ENCODE measurements at places on chromosomes 16 and 17.

DNA sequence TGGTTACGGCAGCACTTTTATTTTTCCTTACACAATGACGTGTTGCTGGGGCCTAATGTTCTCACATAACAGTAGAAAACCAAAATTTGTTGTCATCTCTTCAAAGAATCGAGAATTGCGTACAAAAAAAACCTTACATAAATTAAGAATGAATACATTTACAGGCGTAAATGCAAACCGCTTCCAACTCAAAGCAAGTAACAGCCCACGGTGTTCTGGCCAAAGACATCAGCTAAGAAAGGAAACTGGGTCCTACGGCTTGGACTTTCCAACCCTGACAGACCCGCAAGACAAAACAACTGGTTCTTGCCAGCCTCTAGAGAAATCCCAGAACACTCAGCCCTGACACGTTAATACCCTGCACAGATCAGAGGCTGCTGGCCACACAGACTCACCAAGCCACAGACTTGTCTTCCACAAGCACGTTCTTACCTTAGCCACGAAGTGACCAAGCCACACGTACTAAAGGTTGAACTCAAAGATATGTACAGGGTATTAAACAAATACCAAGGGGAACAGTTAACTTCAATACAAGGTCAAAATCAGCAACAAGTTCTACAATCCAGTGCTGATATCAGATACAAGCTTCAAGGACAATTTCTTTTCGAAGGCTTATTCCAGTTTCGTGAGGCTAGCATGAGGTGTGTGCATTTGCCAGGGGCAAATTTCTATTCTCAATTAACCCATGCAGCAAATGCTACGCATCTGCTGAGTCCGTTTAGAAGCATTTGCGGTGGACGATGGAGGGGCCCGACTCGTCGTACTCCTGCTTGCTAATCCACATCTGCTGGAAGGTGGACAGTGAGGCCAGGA lies 2.4 kb downstream of the ACTG1 start:
- DNase-seq: no peak

GRCh38 chr16:57276596-57276995 lies 7.9 kb downstream of the PLLP start:
- no peak for DNase-seq

DNA sequence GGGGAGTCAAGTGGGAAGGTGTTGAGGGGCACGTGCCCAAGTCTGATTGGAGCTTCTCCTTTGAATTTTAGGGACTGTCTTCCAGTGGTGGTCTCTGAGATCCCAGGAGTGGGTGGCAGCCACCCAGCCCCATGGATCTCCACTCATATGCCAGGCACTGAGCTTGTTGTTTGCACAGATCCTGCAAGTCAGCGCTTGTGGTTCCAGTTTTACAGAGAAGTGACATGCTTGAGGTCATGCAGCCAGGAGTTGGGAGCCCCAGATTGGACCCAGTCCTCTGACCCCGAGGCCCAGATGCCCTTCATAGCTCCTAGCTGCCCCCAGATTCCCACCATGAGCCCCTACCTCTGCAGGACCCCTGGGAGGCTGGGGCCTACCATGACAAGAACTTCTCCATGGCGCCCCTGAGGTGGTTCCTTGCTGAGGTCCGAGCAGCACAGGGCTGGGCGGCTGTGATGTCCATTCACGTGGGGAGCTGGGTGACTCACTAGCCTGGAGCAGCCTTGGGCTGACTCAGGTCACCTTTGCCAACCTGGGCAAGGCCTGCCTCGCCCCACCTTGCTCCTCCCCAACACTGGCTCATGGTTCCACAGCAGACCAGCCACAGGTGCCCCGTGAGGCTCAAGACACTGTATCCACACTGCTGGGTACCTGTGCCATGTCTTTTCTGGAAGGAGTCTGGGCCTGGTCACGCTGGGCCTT lies 47.4 kb downstream of the RAI1 start:
- DNase-seq: no peak

DNA sequence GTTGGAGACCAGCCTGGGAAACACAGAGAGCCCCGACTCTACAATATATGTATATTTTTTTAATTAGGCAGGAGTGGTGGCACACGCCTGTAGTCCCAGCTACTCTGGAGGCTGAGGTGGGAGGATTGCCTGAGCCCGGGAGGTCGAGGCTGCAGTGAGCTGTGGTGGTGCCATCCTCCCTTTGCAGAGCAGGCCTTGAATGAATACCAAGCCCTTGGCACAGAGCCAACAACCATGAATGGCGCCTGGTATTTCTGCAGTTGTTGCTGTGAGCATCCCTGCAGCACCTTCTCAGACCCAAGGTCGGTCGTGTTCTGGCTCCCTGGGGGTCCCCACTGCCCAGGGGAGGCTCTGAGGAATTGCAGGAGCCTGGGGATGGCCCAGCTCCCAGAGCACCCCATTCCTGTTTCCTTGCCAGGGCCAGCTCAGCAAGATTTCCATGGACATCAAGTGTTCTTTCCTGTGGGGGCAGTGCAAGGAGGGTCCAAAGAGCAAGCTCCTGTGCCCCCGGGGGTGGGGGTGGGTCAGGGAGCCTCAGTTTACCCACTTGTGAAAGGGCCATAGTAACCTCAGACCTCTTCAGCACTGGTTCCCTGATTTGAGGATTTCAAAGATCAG lies 25.6 kb upstream of the RMI2 start:
- DNase-seq: no peak

GRCh38 chr16:21610766-21611165 lies 11.4 kb downstream of the METTL9 start:
- no peak for DNase-seq

DNA sequence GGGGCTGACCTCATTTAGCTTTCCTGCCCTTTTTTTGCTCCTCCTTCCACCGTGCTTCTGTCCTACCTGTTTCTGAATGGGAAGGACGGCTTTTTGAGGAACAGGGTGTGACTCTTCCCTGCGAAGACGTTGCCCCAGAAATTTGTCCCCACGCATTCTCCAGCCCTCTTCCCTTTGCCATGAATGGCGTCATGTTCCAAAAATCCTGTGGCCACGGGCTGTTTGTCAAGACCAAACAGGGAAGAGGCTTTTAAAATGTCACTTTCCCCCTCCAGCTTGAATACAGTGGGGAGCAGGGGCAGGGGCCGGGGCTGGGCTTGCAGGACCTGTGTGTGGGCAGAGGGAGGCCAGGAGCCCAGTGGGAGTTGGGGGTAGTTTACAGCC lies 13.9 kb downstream of the MPRIP start:
- DNase-seq: no peak

DNA sequence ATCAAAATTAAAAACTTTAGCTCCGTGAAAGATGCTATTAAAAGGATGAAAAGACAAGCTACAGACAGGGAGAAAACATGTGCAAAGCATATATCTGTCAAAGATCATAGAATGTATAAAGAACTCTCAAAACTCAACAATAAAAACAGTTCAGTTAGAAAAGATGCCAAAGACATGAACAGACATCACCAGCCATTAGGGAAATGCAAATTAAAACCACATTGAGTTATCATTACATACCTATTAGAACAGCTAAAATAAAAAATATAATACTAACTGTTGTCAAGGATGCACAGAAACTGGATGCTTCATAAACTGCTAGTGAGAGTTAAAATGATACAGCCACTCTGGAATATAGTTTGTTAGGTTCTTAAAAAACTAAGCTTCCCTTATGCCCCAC lies 58.8 kb downstream of the NFATC3 start:
- no peak for DNase-seq

DNA sequence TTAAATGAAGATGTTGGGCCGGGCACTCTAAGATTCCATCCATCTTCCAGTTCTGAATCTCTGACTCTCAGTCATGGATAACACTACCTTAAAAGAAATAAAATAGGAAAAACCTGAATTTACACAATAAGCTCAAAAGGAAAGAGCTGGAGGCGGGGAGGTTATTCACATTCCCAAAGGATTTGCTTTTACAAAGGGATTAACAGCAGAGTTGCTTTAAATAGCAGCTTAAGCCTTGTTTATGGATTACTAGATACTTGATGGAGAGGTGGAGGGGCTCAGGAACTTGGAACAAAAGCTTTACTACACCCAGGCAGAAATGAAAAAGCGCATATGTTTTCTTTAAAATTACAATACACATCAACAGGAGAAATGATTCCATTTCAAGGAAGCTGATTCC lies 84.5 kb downstream of the XYLT1 start:
- no peak for DNase-seq

GRCh38 chr17:72452286-72453173 lies 331.7 kb downstream of the SOX9 start:
- no peak for DNase-seq

GRCh38 chr16:2987833-2988232 lies 7.6 kb upstream of the PKMYT1 start:
- no peak for DNase-seq

GRCh38 chr16:52383640-52384292 lies 163.2 kb downstream of the TOX3 start:
- DNase-seq: no peak

- no peak for DNase-seq
Observed at GRCh38 chr17:80969674-80970043, 22.0 kb upstream of the CHMP6 start.

DNA sequence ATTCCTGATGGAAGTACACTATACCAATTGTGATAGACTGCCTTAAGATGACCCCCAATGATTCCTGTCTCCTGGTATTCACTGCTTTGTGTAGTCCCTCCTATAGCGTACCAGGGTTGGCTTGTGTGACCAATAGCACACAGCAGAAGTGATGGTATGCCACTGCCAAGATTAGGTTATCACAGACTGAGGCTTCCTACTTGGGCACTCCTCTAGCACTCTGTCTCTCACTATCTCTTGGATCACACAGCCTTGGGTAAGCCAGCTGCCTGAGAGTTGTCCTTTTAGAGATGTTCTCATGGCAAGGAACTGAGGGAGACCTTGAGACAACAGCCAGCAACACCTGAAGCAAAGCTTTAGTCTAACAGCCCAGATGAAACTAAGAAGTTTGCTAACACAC lies 12.7 kb upstream of the AMFR start:
- DNase-seq: no peak

GRCh38 chr17:81052199-81052997 lies 17.4 kb downstream of the BAIAP2 start:
- DNase-seq: no peak

DNA sequence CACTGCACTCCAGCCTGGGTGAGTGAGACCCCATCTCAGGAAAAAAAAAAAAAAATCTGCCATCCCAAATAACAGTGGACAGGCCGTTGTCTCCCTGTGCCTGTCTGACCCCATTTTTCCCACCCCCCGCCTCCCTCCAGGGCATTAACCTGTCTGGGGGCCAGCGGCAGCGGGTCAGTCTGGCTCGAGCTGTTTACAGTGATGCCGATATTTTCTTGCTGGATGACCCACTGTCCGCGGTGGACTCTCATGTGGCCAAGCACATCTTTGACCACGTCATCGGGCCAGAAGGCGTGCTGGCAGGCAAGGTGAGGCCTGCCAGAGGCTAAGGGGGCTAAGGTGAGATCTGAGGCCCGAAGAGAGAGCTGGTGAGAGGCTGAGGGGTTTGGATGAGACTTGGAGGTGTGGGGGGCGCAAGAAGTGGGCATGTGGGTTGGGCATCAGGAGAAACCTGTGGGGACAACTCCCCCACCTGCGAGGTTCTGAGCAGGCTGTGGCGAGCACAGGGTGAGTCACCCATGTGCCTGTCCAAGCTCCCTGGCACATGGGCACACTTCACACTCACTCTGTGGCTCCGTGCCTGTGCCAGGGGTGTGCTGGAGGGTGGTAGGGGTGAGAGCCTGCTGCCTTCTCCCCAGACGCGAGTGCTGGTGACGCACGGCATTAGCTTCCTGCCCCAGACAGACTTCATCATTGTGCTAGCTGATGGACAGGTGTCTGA lies 34.7 kb downstream of the ANKRD40 start:
- DNase-seq: no peak

DNA sequence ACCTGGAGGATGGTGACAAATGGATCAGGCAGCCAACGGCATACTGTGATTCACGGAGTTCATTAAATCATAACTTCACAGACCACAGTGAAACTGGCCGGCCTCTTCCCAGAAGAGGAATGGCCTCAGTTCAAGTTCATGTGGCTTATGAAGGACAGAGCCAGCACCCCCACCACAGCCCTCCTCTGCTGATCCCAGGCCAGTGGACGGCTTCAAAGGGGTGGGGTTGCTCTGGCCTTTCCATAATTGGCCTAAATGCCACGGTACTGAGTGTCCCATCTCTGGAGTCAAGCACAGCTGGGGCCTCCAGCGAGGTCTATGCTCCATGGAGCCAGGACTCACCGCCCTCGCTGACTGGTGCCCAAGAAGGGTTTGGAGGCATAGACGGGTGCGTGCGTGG lies 21.4 kb downstream of the GALNS start:
- DNase-seq: no peak

GRCh38 chr17:73071066-73071999 lies 21.2 kb downstream of the SLC39A11 start:
- DNase-seq: no peak

GRCh38 chr16:86628614-86629013 lies 50.3 kb downstream of the FOXL1 start:
- no peak for DNase-seq

DNA sequence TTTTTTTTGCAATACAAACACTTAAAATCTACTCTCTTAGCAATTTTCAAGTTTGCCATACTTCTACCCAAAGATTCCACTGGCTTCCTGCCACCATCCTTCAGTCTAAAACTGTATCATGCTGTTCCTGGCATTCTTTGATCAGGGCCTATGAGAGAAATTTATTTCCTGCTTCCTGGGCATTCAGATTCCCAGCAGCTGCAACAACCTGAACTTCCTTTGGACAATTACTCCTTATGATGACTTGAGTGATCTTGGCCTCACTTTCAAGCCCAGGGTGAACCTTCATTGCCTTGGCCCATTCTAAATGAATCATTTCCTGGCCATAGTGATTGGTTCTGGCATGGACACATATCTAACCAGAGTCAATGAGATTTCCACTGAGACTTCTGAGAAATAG lies 18.0 kb upstream of the MON1B start:
- DNase-seq: no peak

GRCh38 chr17:3827124-3827773 lies 18.8 kb downstream of the NCBP3 start:
- peak; percentile 40 for DNase-seq
